ENCODE measurements at places on chromosomes 16 and 17. TPM values are rescaled to one million over a fixed set of nuclear protein-coding genes. Genes with fewer than 3 reads are reported as not detected.
A peak's percentile ranks its signal among the peaks of the same experiment; 100 is the strongest.

GRCh38 chr17:41801374-41802271 is 10.1 kb downstream of the P3H4 start:
- peaks cover 9% of the 10 kb centered on the region for H3K4me1 ChIP-seq
- peak overlapping the region; percentile 6 for H3K4me3 ChIP-seq
- H3K27me3 ChIP-seq = no peaks in the 10 kb centered on the region
- H3K27ac ChIP-seq = peak overlapping the region; percentile 52
- no peaks in the 10 kb centered on the region for H3K36me3 ChIP-seq

DNA sequence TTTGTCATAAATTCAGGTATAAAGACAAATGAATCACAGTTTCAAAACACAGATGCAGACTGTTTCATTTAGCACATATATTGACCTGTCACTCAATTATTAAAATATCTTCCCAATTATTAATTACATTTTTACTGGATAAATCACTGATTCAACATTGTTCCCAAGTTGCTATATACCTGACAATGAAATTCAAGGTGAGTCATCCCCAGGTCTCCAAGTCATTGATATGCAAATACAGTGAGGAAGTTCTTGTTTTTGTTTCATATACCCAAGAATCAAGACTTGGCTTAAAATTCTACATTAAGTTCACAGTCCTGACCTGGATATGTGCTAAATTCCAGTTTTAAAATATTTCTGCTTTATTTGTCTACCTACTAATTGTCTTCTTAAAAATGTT is 599.3 kb upstream of the PSMD7 start:
- DNase-seq = no peak
- no peaks in the 10 kb centered on the region for H3K27me3 ChIP-seq
- H3K4me1 ChIP-seq = no peaks in the 10 kb centered on the region
- no peaks in the 10 kb centered on the region for H3K36me3 ChIP-seq

- H3K4me1 ChIP-seq = no peaks in the 10 kb centered on the region
- H3K27ac ChIP-seq = no peak overlapping the region
- H3K4me3 ChIP-seq = no peak overlapping the region
- H3K36me3 ChIP-seq = no peaks in the 10 kb centered on the region
- no peak for DNase-seq
Measured at GRCh38 chr16:59905131-59905530, 1171.0 kb upstream of the GOT2 start.

DNA sequence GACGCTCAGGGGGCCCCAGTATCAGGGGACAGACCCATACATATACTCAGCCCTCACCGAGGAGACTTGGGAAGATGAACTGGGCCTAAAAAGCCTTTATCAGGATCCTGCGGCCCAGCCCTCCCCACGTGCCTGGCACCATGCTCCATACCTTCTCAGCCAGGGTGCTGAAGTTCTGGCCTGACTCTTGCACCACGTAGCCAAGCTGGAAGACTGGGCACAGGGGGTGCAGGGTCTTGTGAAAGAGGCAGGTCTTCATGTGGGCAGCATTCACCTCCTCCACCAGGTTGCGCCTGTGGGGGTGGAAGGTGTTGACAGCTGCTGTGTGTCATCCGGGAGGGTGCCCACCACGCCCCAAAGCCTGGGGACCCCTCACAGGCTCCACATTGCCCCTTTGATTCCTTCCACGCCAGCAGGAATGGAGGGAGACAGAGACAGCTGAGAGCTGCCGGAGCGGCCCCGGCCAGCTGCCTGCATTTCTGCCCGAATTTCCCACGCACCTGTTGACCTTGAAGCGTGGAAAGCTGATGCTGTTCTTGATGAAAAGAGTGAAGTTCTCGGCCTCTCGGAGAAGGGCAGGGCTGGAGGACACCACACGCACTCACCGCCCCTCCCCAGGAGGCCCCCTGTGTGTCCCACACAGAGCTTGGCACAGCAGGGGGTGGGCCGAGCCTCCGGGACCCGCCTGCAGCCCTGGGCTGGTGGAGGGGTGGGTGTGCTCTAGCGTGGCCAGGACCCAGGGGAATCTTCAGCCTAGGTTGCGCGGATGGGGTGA is 10.4 kb upstream of the CAMKK1 start:
- H3K27me3 ChIP-seq = no peaks in the 10 kb centered on the region
- peaks cover 3% of the 10 kb centered on the region for H3K4me1 ChIP-seq
- no peak overlapping the region for H3K27ac ChIP-seq

GRCh38 chr17:74002241-74002640 is 201.2 kb upstream of the RPL38 start:
- no peak overlapping the region for H3K27ac ChIP-seq
- H3K36me3 ChIP-seq = no peaks in the 10 kb centered on the region
- H3K27me3 ChIP-seq = no peaks in the 10 kb centered on the region
- DNase-seq = no peak
- no peaks in the 10 kb centered on the region for H3K4me1 ChIP-seq

- no peak overlapping the region for H3K27ac ChIP-seq
- peaks cover 7% of the 10 kb centered on the region for H3K36me3 ChIP-seq
- DNase-seq = no peak
- no peak overlapping the region for H3K4me3 ChIP-seq
- peaks cover 5% of the 10 kb centered on the region for H3K4me1 ChIP-seq
- H3K27me3 ChIP-seq = no peaks in the 10 kb centered on the region
Measured at GRCh38 chr17:16327018-16327417, 26.3 kb downstream of the CENPV start.

- no peaks in the 10 kb centered on the region for H3K27me3 ChIP-seq
- no peak for DNase-seq
- no peaks in the 10 kb centered on the region for H3K4me1 ChIP-seq
- H3K27ac ChIP-seq = no peak overlapping the region
- no peaks in the 10 kb centered on the region for H3K36me3 ChIP-seq
- H3K4me3 ChIP-seq = no peak overlapping the region
Measured at GRCh38 chr17:50328363-50329325, 17.3 kb upstream of the XYLT2 start.

- no peak overlapping the region for H3K4me3 ChIP-seq
- DNase-seq = no peak
- peaks cover 85% of the 10 kb centered on the region for H3K4me1 ChIP-seq
- peaks cover 4% of the 10 kb centered on the region for H3K36me3 ChIP-seq
- H3K27me3 ChIP-seq = no peaks in the 10 kb centered on the region
Measured at GRCh38 chr17:50725769-50726655, 6.6 kb downstream of the LUC7L3 start.

- no peaks in the 10 kb centered on the region for H3K27me3 ChIP-seq
- H3K4me3 ChIP-seq = no peak overlapping the region
- peaks cover 53% of the 10 kb centered on the region for H3K4me1 ChIP-seq
- peak; percentile 71 for DNase-seq
Measured at GRCh38 chr16:85420501-85421337, 192.4 kb upstream of the GSE1 start.

DNA sequence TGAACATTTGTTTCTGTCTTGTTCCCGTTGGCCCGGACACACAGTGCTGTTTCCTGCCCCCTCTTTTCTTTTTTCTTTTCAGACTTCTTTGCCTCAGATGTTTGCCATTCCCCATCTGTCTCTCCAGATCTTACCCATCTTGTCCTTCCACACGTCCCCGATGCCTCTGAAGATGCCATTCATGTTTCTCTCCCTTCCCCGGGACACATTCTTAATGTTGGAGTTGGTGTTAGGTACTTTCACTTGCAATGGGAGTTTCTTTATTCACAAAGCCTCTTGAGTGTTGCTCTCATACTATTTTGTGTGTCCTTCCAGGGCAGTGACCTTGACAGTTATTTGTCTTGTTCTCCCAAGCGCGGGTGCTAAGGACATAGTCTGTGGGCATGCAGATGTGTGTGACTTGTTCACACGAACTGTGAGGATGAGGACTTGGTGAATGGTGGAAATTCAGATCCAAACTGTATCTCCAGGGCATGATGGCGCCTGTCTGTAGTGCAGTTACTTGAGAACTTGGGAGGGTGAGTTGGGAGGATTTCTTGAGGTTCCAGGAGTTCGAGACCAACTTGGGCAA is 8.3 kb downstream of the SEC14L1 start:
- H3K4me3 ChIP-seq = no peak overlapping the region
- no peak for DNase-seq
- H3K4me1 ChIP-seq = peaks cover 73% of the 10 kb centered on the region
- H3K27me3 ChIP-seq = no peaks in the 10 kb centered on the region
- peak overlapping the region; percentile 96 for H3K27ac ChIP-seq
- peaks cover 8% of the 10 kb centered on the region for H3K36me3 ChIP-seq

DNA sequence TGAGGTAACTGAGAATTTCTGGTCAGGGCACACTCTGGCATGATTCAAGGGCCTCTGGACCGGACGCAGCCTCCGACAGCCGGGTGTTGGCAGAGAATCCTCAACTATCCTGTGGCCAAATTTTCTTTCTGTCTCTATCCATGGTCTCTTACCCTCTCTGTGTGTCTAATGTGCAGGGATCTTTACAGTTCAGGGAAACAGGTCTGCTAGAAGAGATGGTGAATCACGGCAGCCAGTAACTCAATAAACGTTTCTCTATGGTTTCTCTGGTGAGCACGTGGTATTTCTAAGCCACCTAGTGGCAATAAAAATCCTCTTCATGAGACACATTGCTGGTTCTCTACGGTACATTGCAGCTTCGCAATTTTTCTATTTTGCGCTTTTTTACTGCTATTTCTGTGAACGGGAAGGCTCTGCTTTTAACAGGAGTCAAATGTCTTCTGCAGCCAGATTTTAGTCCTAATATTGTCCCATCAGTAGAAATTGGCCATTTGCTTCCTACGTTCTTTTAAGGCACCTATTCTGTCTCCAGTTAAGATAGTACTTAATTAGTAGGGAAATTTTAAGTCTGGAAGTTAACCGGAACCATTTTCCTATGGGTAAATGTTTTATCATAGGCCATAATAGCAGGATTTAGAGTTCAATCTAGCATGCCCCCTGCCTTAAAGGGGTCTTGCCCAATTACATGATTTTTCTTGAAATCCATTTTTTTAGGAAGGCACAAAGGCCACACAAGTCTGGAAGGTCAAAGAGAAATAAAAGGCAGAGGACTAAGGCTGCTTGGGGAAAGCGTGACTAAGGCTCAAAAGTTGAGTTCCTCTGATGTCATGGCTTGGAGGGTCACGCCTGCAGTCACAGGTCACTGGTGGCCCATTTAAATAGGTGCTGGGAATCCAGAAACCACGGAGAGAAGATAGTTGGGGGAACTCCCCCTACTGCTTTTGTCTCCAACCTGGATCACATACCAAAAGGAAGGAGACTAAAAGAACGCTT is 31.5 kb downstream of the QPRT start:
- DNase-seq = no peak
- H3K4me1 ChIP-seq = peaks cover 4% of the 10 kb centered on the region
- H3K4me3 ChIP-seq = no peak overlapping the region
- no peaks in the 10 kb centered on the region for H3K36me3 ChIP-seq
- H3K27ac ChIP-seq = no peak overlapping the region

DNA sequence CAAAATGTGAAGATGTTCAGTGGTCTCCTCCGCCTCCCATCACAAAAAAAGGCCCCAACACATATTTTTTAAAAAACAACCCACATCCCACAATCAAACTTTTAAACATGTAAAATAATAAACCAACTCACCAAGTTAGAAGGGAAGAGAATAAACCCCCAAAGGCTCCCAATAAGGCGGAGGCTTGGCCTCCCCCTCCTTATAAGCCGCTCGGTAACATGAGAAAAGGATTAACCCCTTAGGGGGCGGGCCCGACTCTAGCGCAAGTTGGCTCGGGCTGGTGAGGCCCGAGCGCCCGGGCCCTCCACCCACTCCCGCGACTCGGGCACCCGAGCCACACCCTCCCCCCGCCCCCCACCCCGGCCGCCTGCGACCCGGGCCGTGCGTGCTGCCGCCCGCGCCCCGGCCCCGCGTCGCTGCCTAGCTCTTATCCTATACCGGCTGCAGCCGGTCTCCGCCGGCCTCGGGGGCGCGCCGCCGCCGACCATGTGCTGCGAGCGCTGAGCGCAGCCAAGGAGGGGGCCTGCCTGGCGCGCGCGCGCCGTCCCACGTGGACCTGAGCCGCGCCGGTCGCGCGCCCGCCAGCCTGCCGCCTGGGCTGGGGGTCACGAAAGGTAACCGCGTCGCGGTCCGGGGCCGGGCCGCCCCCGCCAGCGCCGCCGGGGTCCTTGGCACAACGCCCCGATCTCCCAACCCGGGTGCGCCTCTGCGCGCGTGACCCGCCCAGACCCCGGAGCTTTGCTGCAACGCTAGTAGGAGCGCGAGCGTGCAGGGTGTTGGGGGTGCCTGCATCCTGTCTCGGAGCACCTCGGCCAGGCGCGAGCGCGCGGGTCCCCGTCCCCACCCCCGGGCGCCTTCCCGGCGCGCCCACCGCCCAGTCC is at the start of the genes ARSG and SLC16A6:
ARSG (plus strand) TSS at position 541 of the 881 bp plus-strand sequence. CDS start 15,999 bp downstream, outside the sequence.
SLC16A6 (minus strand) TSS at position 173 of the 881 bp plus-strand sequence. CDS start 12,807 bp downstream, outside the sequence.
- peak within 1 kb of the TSS; percentile 64 for H3K4me3 ChIP-seq
- no peaks in the 10 kb centered on the region for H3K27me3 ChIP-seq
- no peaks in the 10 kb centered on the region for H3K36me3 ChIP-seq
- peaks cover 28% of the 10 kb centered on the region for H3K4me1 ChIP-seq

DNA sequence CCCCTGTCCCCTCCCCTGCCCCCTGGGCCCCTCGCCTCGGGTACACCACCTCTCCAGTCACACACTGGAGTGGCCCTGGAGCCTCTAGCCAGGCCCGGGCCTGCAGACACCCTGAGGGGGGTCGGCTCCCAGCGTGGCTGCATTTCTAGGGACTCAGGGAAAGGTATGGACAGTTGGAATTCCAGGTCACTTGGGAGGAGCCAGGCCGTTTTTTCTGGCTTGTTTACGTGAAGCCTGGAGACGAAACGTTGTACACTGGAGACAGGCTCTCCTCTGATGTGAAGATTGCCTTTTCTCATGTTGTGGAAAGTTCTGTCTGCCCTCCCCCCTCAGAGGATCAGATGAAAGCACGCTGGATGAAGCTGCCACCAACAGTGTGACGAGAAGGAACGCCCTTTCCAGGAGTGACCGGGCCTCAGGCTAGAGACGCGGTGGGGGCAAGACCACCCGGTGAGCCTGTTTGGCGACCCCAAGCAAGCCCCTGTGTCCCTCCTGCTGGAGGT is 4.0 kb upstream of the PPP1R27 start:
- peaks cover 8% of the 10 kb centered on the region for H3K36me3 ChIP-seq
- H3K27me3 ChIP-seq = no peaks in the 10 kb centered on the region
- no peak overlapping the region for H3K27ac ChIP-seq
- H3K4me3 ChIP-seq = no peak overlapping the region

DNA sequence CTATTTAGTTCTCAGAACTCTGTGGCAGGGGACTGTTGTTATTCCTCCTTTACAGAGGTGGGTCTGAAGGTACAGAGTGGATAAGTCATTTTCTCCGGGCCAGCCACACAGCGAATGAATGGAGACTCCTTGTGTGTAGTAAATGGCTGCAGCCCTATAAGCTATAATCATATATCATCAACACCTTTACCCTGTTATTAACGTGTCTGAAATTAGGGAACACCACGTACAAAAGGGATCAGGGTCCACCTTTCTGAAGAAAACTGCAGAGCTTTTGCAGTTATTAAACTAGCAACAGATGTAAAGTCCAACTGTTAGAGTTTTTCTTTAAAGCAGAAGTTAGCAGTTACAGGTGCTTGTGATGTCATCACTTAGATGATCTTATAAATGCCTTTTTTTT is 696.7 kb downstream of the MAF start:
- H3K27me3 ChIP-seq = no peaks in the 10 kb centered on the region
- no peaks in the 10 kb centered on the region for H3K36me3 ChIP-seq
- no peak overlapping the region for H3K4me3 ChIP-seq
- no peaks in the 10 kb centered on the region for H3K4me1 ChIP-seq

GRCh38 chr16:72819345-72819744 is 228.6 kb downstream of the ZFHX3 start:
- no peaks in the 10 kb centered on the region for H3K27me3 ChIP-seq
- H3K27ac ChIP-seq = no peak overlapping the region
- H3K36me3 ChIP-seq = no peaks in the 10 kb centered on the region
- no peak for DNase-seq
- H3K4me1 ChIP-seq = no peaks in the 10 kb centered on the region
- H3K4me3 ChIP-seq = no peak overlapping the region

The SNAI3 gene
- 7.5 TPM for total RNA-seq

The KCNAB3 gene
- 5.9 TPM for total RNA-seq

The KCNG4 gene
- total RNA-seq = not detected

The DBNDD1 gene
- 7.3 TPM for total RNA-seq

The FAM83G gene
- total RNA-seq = 17.2 TPM

The PRR35 gene
- not detected for total RNA-seq

The HOXB6 gene
- total RNA-seq = 11.3 TPM

The ADORA2B gene
- total RNA-seq = 13.9 TPM

The GP1BA gene
- 0.67 TPM for total RNA-seq

The TBC1D26 gene
- not detected for total RNA-seq

The CNGB1 gene
- 0.39 TPM for total RNA-seq

The SLC13A2 gene
- not detected for total RNA-seq
